ENCODE measurements at places on chromosomes 6 and 20. TPM values are rescaled to one million over a fixed set of nuclear protein-coding genes. Genes with fewer than 3 reads are reported as not detected.

DNA sequence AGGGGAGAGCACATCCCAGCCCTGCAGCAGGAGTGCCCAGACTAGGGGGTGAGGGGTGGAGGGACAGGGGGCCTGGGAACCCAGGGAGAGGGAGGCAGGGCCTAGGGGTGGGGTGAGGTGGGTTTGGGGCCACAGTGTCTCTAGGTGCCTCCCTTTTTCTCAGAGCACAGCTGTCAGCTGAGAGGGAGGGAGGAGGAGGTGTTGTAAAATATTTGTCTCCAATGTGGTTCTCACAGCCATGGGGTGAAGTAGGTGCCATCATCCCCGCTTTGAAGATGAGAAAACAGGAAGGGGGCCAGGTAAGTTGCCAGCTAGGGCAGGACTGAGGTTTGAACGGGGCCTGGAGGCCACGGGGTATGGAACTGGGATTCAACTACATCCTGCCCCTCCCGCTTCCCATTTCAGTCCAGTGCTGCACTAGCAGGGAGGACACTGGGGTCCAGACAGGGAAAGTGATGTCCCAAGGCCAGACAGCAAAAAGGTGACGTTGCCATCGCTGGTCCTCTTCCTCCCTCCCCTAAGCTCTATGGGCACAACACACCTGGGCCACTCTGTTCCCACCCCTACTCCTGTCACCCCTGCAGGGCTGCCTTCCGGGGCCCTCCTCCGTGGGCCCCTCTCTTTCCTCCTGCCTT is 20.3 kb downstream of the PACSIN1 start:
- DNase-seq = no peak

The NR2E1 gene
- polyA plus RNA-seq = not detected

The IL20RA gene
- 0.65 TPM for polyA plus RNA-seq

- DNase-seq = no peak
Measured at GRCh38 chr6:151286214-151286613, 46.4 kb downstream of the AKAP12 start.

The DEFB132 gene
- polyA plus RNA-seq = 0.08 TPM

The SNPH gene
- polyA plus RNA-seq = 0.04 TPM

DNA sequence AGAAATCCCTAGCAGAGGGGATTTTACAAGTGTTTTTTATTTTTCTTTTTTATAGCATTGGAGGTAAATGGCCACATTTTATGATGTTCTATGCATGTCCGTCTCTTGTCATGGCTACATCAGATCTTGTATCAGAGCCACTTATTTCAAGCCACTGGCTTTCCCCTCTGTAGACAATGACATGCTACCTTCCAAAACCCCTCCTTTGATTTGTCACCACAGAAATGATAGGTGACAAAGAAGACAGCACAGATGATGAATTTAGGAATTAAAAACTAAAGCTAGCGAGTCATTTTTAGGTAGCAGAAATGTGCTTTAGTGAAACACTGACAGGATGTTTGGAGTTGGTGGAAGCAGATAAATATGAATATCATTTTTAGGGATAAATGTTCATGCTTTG is 20.8 kb downstream of the PLCB1 start:
- DNase-seq = no peak

- no peak for DNase-seq
Measured at GRCh38 chr6:24431045-24431451, 28.3 kb downstream of the MRS2 start.

The KIAA1586 gene
- polyA plus RNA-seq = 2.1 TPM

GRCh38 chr6:19502301-19502700 is 334.9 kb upstream of the ID4 start:
- DNase-seq = no peak

DNA sequence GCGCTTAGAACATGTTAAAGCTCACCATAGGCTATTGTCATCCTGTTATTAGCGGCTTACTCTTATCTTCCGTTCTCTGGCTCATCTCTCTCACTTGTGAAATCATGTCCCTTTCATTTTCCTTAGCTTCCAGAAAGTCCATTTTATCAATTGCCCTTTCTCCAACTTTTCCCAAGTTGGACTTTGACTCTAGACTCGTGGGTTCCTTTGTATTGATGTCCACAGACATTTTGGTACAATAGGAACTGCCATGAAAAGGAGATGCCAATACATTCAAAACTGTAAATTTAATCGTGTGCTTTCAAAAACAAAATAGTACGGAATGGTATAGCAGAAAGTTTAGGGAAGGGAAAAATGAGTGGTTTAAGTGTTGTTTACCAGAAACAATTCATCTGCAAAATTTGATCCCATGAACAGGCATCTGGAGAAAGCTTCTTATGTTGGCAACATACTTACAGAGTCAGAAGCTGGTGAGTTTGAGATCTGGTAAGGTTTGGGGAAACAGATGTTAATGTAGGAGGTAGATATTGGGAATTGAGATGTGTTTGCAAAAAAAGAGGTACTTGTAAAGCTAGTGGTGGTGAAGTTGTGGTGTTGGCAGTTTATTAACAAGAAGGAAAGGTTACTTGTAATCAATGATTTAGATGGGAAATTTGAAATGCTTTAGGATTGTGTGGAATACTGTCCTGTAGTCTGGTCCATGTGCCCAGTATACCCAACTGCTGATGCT is 10.2 kb upstream of the HIVEP1 start:
- no peak for DNase-seq

The TAF8 gene
- polyA plus RNA-seq = 3.9 TPM

DNA sequence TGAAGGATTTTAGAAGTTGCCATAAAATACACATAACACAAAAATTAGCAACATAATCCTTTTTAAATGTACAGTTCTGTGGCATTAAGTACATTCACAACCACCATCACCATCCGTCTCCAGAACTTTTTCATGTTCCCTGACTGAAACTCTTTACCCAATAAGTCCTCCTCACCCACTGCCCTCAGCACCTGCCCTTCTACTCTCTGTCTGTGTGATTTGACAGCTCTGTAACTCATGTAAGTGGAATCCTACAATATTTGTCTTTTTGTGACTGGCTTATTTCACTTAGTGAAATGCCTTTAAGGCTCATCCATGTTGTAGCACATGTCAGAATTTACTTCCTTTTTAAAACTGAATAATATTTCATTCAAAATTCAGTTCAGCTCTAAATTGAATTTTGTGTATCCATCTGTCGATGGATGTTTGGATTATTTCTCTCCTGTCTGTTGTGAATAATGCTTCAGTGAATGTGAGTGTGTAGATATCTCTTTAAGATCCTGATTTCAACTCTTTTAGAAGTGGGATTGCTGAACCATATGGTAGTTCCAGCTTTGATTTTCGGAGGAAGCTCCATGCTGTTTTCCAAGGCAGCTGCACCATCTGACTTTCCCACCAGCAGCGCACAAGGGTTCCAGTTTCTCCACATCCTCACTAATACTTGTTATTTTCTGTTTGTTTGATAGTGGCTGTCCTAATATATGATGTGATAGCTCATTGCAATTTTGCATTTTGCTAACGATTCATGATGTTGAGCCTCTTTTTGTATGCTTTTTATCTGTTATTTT is 4.2 kb downstream of the ENTPD6 start:
- DNase-seq = no peak

DNA sequence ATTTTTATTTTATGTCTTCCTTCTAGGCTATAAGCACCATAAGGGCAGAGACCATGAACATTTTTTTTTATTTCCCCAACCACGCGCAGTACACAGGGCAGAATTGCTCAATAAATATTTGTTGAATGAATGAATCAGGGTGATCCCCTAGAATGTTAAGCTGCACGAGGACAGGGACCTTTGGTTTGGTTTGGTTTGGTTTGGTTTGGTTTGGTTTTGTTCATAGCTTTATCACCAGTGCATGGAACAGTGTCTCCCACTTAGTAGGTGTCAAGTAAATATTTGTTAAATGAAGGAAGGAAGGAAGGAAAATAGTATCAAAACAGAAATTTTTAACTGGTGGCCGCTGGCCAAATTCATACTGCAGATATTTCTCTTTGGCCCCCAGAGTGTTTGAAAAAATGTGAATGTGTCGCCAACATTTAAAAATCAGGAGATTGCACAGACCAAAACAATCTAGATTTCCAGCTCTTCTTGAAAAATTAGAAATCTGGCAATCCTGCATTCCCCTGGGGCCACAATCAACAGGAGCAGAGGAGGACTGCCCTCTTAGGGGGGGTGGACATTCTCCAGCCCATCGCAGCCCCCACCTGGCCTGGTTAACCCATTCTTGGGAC is 205.3 kb downstream of the EYA2 start:
- no peak for DNase-seq

DNA sequence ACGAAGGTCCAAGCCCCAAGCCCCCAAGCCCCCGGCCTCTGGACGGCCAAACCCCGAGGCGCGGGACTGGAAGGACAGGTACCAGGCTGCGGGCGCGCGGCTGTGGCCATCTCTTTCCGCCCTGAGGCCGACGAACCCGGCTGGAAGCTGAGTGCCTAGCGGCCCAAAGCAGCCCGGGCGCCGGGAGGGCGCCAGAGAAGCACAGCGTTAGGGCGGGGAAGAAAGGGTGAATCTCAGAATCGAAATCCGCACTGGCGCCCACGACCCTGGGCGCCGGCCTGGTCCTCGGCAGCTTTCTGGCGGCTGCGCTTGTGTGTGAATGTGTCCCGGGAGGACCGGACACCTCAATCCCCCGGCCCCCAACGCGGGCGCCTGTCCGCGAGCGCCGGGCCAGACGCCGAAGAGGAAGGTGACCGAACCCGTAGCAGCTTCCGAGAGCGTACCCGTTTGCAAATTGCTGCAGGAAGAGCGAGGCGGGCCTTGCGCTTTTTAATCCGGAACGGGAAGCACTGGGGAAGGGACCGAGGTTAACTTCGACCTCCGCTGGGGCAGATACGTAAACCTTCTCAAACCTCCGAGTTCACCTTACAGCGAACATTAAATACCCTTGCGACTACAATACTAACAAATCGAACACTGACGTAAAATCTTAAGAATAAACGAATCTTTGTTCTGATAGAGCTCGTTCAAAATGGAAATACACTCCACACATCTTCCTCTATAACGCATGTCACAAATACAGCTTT is 2.9 kb downstream of the NRN1 start:
- DNase-seq = no peak

GRCh38 chr6:152680879-152681517 is 16.7 kb upstream of the MYCT1 start:
- no peak for DNase-seq

DNA sequence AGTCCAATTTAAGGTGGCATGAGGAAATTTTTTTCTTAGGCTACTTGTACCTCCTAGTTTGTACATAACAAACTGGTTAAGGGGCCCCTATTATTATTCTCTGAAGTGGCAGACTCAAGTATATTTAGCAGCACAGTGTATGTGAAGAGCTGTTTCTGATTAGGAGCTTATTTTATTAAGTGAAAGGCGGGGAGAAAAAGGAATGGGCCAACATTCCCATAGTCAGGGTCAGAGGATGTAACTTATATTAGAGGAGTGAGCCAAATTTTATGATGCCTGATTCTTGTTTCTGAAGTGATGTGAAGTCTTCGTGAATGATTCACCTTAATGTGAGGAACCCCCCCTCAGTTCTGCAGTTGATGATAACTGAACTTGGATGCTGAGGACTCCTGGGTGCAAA is 2.8 kb downstream of the HECA start:
- DNase-seq = no peak

- DNase-seq = no peak
Measured at GRCh38 chr6:10163203-10163962, 251.5 kb downstream of the TFAP2A start.

The PNPLA1 gene
- polyA plus RNA-seq = not detected

DNA sequence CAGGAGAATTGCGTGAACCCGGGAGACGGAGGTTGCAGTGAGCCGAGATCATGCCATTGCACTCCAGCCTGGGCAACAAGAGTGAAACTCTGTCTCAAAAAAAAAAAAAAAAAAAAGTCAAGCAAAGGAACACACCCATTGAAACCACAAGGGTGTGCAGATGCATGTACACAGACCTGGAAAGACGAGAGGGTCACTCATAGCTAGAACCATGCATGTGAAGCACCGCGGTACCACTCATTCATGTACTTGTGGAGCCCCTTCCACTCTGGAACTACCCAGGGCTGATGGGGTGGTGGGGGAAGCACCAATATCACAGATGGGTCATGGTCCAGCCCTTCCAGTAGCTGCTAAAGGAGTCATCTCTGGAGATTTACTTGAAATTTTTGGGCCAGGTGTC is 7.4 kb upstream of the TJAP1 start:
- DNase-seq = no peak

The CTAGE9 gene
- polyA plus RNA-seq = not detected

- DNase-seq = no peak
Measured at GRCh38 chr6:28523241-28523622, 2.4 kb upstream of the GPX5 start.
